Renal pelvis (tissue), 12 donors: ENCODE measurements at places on chromosomes 11 and 22.

DNA sequence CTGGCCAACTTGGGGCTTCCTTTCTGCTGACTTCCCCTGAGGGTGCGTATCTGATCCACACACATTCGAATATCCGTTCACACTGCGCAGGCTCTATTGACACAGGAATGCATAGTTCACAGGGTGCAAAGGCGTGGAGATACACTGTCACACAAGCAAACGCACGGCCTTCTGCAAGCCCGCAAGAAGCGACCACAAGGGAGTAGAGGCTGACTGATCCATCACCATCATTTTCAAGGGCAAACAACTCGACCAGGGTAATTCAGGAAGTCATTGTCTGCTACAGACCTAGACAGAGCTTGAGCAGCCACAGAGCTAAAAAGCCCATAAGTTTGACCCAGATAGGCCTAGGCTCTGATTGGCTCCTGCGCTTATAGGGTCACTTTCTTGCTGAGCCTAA lies 392.3 kb downstream of the MN1 start:
- no peak for DNase-seq

DNA sequence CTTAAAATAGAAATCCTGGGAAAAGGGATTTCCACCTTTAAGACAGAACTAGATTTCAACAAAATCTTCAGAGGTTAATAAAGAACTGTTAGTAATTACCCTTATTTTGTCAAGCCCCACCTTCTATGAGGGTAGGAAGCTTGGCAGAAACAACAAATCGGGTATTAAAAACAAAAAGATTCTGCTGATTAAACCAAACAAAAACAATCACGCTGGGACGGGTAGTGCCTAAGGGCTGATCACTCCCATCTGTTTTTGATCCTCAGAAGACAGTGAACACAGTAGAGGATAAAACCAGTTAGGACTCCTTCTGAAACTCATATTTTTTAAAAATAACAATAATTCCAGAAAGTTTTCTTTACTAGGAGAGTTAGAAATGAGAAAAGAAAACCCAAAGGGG lies 441.3 kb upstream of the API5 start:
- no peak for DNase-seq

DNA sequence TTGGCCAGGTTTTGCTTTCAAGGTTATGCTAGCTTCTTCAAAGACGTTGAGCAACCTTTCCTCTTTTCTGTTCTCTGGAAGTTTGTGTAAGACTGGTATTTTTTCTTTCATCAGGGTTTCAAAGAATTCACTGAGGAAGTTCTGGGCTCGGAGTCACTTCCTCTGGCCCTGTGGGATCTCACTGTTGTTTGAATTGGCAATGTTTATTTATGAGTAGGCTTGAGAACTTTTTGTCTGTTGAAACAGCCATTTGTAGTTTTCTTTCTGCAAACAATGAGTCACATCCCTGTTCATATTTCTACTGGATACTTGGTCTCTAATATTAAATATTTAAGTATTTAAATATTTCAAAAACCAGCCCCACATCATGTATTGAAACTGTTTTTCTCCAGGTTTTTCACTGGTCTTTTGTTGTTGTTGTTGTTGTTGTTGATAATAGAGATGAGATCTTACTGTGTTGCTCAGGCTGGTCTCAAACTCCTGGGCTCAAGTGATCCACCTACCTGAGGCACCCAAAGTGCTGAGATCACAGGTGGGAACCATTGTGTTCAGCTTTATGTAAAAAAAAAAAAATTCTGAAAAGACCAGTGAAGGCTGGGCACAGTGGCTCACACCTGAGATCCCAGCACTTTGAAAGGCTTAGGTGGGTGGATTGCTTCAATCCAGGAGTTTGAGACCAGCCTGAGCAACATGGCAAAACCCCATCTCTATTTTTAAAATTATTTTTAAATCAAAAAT lies 26.9 kb downstream of the SUSD2 start:
- DNase-seq = no peak

DNA sequence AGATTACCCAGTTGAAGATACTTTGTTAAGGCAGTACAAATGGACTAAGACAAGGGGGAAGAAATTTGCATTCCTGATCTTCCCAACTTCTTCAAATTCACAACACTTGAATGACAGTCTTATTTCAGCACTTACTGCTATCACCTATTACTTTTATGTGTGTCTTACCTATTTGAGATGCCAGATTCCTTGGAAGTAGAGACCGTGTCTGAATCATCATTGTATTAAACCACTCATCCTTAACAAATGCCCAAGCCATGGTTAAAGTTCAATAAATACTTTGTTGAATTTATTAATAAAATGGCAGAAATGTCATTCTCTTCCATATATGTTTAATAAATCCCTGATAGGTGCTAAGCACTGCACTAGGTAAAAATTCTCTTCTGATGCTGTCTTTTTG lies 18.3 kb downstream of the SC5D start:
- DNase-seq = no peak

- DNase-seq = no peak
Observed at GRCh38 chr11:12673601-12673923, 659 bp upstream of the TEAD1 start.
